ENCODE measurements at places on chromosomes 11 and 22.

GRCh38 chr11:130330101-130330684, 15.5 kb upstream of the ZBTB44 start:
- no peak for DNase-seq

DNA sequence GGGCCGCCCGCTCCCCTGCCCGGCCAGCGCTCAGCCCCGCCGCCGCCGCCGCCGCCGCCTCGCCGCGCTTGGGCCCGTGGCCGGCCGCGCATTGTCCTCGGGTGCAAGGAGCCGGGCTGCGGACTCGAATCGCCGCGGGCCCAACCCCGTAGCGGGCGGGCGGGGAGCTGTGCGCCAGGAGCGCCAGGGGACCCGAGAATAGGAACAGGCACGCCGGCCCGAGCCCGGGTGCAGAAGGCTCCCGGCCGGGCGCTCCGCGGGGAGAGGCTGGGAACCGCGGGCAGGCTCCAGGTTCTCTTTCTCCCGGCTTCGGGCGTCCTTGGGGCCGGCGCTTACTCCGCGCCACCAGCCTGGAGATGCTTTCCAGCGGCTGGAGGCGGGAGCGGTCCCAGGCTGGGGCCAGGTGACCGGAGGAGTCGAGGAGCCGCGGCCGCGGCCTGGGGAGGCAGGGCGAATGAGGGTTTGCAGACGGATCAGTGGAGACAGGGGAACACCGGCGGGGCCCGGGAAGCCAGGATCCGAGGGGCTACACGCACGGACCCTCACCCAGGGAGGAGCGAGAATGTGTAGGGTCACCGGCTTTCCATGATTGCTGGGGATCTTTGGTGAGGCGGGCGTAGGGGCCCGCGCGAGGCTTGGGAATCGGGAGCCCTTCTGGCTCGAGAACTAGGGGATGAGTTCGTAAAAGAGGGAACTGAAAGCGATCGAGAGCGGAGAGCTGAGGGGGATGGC, 726 bp downstream of the PKNOX2 start:
- DNase-seq = no peak

DNA sequence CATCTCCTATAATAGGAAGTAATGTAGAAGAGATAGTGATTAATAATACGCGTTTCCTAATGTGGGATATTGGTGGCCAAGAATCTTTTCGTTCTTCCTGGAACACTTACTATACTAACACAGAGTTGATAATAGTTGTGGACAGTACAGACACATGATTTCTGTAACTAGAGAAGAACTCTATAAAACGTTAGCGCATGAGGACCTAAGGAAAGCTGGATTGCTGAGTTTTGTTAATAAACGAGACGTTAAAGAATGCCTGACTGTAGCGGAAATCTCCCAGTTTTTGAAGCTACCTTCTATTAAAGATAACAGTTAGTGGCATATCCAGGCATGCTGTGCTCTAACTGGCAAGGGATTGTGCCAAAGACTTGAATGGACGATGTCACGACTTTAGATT, 83.3 kb downstream of the GGT1 start:
- no peak for DNase-seq

- DNase-seq = no peak
Measured at GRCh38 chr22:37214731-37215030, 2.4 kb upstream of the SSTR3 start.

- no peak for DNase-seq
Measured at GRCh38 chr22:45769569-45770210, 98.1 kb downstream of the ATXN10 start.

DNA sequence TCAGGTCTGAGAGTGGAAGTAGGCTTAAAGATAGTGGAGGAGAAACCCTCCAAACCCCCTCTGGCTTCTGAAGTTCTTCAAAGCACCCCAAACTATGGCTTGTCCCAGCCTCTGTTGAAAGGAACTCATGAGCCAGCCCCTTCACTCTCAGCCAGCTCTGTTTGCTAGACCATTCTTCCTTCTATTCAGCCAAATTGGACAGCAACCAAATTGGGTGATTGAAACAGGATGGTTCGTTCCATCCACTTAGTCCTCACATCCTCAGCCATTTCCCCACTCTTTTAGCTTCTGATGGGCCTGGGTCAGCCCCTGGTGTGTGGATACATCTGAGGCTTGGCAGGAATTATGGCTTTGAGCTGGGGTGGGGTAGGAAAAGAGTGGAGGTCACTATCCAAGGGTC, 4.5 kb downstream of the HTR3A start:
- no peak for DNase-seq

DNA sequence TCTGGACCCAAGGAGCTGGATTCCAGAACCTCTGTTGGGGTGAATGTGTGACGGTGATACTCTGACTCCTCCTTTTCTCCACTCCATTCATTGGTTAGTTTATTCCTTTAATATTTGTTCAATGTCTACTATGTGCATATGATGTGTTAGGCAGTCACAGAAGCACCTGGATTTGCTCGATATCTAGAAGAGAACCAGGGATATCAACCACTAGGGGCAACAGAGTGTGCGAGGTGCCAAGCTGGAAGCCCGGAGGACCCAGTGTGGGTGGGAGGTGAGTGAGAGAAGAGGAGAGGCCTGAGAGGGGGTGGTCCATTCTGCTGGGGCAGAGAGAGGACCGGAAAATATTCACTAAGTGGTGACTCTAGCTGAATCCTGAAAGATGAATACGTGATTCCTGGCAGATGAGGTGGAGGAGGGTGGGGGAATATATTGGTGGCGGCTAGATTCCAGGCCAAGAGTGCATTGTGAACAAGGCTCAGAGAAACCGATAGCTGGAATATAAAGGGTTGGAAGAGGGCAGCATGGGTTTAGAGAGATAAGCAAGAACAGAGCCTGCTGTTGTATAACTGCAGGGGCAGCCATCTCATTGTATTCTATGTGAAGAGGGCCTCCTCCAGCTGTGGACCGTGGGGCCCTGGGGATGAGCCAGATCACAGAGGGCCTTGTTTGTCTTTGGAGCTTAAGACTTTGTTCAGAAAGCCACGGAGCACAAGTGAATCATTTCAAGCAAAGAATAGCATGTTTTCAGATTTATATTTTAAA, 6.9 kb upstream of the TIMP3 start:
- DNase-seq = no peak

DNA sequence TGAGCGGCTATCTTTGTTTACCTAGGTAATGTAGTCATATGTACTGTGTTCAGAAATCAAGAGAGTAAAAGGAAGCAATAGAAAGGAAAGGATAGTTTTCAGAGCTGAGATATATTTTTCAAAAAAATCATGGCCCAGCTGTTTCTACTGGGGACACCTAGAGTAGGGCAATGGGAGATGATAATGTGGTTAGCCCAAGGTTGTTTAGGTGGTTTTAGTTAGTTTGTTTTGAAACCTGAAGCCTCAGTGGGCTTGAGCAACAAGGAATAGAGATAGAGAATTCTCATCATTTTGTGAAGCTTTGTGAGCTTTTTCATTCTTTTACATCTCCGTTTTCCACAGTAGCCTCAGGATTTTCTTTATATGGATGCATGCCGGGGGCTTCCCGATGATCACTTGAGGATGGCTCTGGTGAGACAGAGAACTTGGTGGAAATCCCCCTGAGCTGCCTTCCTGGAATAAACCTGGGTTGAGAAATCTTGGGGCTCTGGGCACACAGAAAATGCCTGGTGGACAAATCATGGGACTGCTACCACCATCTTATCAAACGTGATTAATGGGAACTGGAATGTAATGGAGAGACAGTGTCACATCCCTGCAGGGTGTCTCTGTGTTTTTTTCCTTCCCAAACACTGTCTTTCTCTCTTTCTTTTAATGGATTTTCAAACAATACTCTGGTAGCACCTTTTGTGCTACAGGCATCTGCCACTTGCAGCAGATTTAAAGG, 49.0 kb downstream of the ARHGAP42 start:
- DNase-seq = no peak

DNA sequence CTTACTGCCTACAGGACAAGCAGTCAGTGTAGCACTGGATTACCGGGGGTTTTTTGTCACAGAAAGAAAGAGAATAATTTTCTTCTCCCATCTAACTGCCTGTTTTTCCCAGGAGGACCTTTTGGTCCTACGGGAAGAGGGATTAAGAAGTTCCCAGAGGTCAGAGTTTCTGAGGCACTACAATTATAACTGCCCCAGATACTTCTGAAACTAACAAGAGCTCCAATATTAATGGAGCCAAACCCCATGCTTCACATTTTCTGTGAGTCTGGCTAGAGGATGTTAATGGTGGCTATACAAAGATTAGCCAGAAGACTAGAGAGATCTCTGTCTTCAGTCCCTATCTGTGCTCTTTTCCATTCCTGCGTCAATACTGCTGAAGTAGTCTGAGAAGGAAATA, at the start of gene OR56A3:
OR56A3 (plus strand) TSS at position 301 of the 400 bp plus-strand sequence. CDS start 5,096 bp downstream, outside the sequence.
- DNase-seq = no peak

GRCh38 chr11:100769617-100770016, 82.5 kb downstream of the ARHGAP42 start:
- no peak for DNase-seq

DNA sequence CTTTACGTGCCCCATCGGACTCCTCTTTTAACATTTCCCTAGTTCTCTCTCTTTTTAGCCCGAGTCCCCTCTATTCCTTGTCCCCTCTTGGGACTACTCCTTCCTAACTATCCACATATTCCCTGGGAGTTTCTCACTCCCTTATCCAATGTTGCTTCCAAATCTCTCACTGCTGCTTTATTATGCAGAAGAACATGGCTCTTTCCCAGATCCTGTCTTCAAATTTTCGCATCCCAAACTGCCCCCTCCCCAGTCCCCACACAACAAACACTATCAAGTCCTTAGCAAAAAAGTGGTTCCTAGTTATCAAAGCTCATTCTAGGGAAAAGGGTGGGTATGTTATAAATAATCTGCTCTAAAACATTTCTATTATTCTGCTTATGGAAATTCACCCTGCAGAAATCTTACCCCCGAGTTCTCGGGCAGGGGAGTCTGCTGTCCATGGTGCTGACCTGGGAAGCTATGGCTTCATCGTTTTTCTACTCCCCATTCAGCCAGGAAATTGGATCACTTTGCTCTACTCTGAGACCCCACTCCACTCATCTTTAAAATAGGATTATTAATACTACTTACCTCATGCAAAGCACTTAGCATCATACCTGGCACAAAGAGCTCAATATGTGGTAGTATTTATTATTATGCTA, 393.5 kb downstream of the BUD13 start:
- peak; percentile 12 for DNase-seq

- no peak for DNase-seq
Measured at GRCh38 chr11:47570651-47571356, 5.4 kb downstream of the PTPMT1 start.

- no peak for DNase-seq
Measured at GRCh38 chr11:95379479-95379878, 148.5 kb upstream of the SESN3 start.

GRCh38 chr11:76526878-76527277, 82.1 kb downstream of the EMSY start:
- DNase-seq = no peak

GRCh38 chr11:10674440-10674855, 19.1 kb downstream of the IRAG1 start:
- DNase-seq = no peak

DNA sequence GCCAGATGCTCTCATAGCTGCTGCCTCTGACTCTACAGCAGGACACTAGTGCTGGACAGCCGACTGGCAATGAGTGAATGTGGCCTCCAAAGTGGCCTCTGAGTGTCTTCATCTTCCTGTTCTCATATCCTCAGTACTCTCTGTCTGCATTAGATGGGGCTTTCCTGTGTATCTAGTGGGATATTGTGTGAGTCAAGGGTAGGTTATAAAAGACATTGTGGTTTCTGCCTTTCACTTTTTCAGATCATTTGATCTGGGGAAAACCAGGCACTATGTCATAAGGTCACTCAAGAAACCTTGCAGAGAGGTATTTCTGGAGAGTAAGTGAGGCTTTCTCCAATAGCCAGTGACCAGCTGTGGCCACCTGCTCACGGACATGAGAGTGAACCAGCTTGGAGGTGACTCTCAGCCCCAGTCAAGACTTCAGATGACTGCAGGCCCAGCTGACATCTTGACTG, 333.6 kb upstream of the NCAM1 start:
- no peak for DNase-seq

DNA sequence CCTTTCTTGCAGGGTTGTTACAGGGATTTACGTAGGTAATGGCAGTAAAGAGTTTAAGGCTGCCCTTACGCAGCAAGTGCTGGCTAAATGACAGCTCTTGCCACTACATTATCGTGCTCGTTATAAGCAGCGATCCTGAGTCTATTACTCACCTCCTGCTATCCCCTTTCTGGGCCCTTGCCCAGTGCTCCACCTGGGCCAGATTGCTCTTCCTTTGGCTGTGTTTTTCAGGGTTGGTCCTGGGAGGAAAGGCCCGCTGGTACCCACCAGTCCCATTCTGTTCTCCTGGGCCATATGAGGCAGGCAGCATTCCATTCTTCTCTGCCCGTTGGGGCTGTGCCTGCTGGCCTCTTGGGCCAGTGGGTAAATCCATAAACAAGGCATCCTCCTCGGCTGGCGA, 87.5 kb downstream of the C11orf58 start:
- DNase-seq = no peak

GRCh38 chr11:134468796-134469195, 56.8 kb upstream of the B3GAT1 start:
- DNase-seq = no peak

DNA sequence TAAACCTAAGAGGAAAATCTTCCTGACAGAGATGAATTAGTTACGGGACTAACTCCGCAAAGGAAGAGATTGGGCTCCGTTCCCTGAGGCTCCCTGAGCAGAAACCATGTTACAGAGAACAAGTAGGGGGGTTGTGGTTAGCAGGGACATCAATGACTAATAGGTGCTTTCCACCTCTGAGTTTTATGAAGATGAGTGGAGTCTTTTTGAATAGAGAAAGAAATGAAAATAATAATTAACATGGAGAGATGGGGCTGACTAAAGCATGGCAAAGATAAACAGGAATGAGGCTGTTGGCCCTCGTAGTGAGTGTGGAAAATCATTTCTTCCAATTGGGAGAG, 47.5 kb upstream of the PICALM start:
- no peak for DNase-seq

DNA sequence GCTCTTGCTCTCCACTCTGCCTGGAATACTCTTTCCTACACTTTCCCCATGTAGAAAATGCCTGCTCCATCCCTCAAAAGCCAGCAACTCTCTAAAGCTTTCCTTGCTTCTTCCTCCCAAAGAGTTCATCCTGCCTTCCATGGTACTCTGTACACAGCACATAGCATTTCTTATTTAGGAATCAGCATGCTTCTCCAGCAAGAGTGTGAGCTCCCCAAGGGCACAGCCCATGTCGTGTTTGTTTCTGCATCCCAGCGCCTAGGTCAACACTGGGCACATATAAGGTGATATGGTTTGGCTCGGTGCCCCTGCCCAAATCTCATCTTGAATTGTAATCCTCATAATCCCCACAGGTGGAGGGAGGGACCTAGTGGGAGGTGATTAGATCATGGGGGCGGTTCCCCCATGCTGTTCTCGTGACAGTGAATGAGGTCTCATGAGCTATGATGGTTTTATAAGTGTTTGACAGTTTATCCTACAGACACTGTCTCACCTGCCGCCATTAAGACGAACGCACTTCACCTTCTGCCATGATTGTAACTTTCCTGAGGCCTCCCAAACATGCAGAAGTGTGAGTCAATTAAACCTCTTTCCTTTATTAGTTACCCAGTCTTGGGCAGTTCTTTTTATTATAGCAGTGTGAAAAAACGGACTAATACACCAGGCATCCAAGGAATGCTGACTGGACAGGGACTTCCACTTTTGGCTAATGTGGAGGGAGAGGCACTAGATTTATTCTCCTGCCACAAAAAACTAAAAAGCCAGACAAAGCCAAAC, 8.2 kb downstream of the VPS37C start:
- no peak for DNase-seq

Measured in stimulated activated CD4-positive, alpha-beta T cell treated with anti-CD3 and anti-CD28 coated beads, Interleukin-4, amount 100 ng/mL, for 48 hours (primary cell).